SJCRH30 (cell line): ENCODE measurements at places on chromosomes 12 and 14. TPM values are rescaled to one million over a fixed set of nuclear protein-coding genes. Genes with fewer than 3 reads are reported as not detected.

TAS2R19 gene
- total RNA-seq, result 2.5 and 4.5 TPM in 2 replicates

DNA sequence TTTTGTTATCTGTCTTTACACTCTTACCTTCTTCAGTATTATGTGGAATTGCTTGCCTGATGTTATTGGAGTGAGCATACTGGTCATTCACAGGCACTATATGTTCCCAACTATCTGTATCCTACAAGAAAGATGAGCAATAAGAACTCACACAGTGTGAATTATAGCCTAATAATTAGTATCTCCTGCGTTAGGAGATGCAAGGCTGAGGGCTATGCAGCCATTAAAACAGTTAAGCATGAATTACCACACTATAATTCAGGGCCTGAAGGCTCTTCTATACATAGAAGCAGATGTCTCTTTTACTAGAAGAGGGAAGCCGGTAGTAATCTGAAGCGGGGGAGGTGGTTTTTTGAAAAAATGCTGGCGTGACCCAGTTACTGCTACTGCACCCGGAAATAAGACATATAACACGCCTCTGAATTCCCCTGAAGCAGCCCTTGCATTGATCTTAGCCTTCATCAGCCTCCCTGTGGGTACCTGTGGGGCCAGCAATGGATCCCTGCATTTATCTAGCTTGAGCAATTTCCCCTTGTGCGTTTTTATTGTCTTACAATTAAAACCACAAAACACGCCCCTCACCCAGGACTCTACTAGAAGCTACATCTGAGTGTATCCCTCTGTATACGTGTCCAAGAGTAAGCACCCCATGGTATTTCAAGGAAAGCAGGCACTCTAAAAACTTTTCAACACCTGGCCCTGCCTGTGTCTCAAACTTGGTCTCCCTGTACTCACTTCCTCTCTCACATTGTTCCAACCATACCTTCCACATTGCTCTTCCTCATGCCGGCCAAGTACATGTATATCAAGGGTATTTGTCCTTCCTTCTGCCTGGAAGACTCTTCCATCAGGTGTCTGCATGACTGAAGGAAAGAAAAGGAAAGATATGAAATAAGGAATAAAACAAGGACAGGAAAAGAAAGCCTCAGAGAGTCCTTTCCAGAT, 210.9 kb upstream of the ARID2 start:
- no peak for DNase-seq

IFT43 gene
- 14.4 and 15.0 TPM in 2 replicates for total RNA-seq

DNA sequence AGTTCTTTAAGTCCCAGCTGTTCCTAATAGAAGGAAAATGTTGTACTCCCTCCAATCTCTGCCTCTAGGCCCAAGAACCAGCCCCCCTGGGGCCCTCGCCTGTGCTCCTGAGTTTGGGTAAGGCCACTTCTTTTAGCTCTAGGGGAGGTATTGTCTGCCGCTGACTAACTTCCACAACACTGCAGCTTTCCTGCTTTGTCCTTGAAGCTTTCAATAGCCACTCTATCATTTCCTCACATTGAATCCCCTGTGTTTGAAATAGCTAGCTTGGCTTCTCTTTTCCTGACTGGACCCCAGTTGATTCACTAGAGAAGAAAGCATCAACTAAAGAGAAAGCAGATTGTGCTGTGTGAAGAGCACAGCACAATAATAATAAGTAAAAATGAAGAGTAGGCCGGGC, 28.8 kb downstream of the KRT80 start:
- peak; percentile 42 for DNase-seq

- DNase-seq, result no peak
Measured at GRCh38 chr14:105914738-105915385, 388.5 kb downstream of the TMEM121 start.

GRCh38 chr14:33859306-33859705, 91.6 kb downstream of the EGLN3 start:
- DNase-seq, result no peak

- peak; percentile 27 for DNase-seq
Measured at GRCh38 chr12:131827961-131828534, at the start of gene MMP17. Gene MMP17 (plus strand): TSS chr12:131828393. CDS start chr12:131828495, 102 bp downstream.

GRCh38 chr12:110282956-110283817, 2.1 kb downstream of the ATP2A2 start:
- no peak for DNase-seq

DNA sequence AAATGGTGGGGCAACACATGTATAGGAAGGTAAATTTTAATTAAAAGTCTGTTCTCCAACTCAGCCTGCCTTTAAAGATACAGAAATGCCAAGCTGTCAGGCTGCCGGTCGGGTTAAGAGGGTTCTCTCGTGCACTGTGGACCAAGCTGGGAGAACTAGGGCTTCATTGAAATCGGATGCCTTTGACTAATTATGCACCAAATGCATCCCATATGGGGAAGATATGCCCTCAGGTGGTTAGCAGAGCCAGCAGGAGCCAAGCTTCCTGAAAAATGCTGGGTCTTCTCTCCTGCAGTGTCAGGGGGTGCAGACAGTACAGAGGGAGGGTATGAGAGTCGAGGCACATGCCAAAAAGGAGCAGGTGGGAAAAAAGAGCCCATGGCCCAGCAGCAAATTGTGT, 236.1 kb downstream of the CACNA1C start:
- DNase-seq, result no peak

GPRC5D gene
- not detected in 2 replicates for total RNA-seq

NGB gene
- not detected in 2 replicates for total RNA-seq

BDKRB2 gene
- total RNA-seq, result 0.03 TPM in 1 of 2 replicates, not detected in the other

- no peak for DNase-seq
Measured at GRCh38 chr12:15005064-15005463, 32.2 kb downstream of the PDE6H start.

GRCh38 chr12:120066341-120066740, 50.2 kb downstream of the RAB35 start:
- DNase-seq, result no peak

DTX1 gene
- not detected in 2 replicates for total RNA-seq

GRCh38 chr14:99810559-99810874, 17.3 kb downstream of the EML1 start:
- no peak for DNase-seq

- DNase-seq, result peak; percentile 76
Measured at GRCh38 chr14:92680781-92681650, 67.4 kb downstream of the LGMN start.

DNA sequence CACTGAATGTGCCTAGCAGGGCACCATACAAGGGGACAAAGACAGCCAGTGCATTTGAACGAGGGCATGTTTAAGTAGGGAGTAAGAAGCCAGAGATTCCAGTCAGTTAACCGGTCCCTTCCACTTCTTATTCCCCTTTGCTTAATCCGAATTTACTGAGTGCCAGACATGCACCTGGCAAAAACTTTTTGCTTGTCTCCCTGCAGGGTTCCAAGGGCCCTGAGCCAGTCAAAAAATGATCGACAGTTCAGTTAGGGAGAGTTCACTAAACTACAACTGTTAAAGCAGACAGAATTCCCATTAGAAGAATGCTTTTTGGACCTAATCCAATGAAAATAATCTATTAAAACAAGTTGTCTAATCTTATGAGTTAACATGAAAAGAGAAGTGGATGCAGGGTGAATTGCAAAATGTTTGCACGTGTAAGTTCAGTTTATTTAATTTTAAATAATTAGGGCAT, 193.8 kb downstream of the TMTC2 start:
- DNase-seq, result no peak

DNA sequence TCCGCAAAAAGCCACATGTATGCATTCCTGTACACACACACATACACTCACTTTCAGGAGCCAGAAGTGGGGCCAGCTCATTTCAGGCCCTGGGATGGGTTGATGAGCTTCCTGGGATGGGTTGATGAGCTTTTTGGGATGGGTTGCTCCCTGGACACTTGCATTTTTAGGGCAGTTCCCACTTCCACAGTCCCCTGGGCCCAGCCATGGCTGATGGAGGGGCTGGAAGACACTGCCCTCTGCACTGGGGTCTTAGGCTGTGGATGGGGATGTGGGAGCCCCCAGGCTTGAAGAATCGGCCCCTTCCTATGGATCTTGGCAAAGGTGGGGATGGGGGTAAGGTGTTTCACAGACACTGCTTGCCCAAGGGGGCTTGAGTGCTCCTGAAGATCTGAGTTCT, 12.7 kb downstream of the ACVRL1 start:
- DNase-seq, result no peak

GRCh38 chr12:105470601-105471000, 140.1 kb downstream of the C12orf75 start:
- DNase-seq, result no peak

- no peak for DNase-seq
Measured at GRCh38 chr12:43766291-43766690, 7.5 kb downstream of the IRAK4 start.
